IPS-NIHi11 (cell line): ENCODE measurements at places on chromosomes 1 and 21.

DNA sequence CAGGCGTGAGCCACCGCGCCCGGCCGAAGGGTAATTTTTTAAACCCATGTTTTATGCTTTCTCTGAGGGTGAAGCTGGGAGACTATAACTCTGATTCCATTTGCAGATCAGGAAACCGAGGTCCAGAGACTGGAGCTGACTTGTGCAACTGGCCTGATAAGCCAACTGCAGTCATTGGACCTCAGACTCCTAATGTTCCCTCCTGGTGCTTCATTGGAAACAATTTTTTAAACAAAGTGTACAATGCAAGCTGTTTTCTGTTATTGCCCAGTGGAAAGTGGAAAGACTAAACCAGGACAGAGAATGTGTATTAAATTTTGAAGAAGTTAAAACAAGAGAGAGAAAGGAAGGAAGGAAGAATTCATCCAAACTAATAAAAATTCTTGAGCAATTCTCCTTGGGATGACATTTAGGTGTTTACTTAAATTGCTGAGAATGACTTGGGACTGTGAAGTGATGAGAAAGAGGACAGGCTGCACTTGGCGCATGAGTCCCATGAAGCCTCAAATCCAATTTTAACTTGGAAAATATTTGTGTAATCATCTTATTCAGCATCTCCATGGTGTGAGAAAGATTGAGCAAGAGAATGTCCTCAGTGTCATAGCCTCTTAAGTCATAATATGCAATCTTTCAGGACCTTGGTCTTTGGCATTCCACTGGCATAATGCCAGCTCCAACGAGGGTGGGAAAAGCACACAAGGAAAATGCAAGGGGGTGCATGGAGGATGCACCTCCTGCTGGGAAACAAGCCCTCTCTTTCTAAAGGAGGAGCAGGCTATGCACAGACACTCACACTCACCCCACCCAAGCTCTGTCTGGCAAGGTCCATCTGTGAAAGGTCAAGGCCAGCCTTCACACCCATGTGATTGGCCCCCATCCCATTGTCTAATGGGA lies 342.0 kb downstream of the SIPA1L2 start:
- DNase-seq: no peak

GRCh38 chr1:246139745-246140182 lies 367.3 kb downstream of the SMYD3 start:
- no peak for DNase-seq

GRCh38 chr1:160576884-160577283 lies 2.4 kb downstream of the CD84 start:
- DNase-seq: no peak

GRCh38 chr1:46522184-46522968 lies 29.1 kb downstream of the KNCN start:
- no peak for DNase-seq

DNA sequence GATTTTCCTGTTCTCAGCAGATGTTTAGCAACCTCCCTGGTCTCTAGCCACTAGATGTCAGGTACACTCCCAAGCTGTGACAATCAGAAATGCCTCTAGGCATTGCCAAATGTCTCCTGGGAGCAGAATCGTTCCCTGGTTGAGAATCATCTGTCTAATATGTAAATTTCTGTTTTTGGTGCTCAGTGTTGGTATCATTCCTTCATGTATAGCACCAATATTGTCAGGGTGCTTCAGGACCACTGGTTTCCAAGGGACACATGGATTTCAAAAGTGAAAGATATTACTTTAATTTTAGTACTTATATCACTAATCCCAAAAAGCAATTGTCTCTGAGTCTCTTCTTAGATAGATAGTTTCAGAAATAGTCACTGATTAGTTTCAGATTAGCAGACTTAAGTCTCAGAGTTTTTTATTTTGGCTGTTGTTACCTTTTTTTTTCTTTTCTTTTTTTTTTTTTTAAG lies 160.1 kb downstream of the PTPRC start:
- DNase-seq: no peak
